ENCODE measurements at places on chromosomes 12 and 14.

- peak; percentile 12 for DNase-seq
Observed at GRCh38 chr14:80275208-80275850, 64.0 kb upstream of the DIO2 start.

GRCh38 chr14:58677996-58678395 is 40.2 kb downstream of the DACT1 start:
- no peak for DNase-seq

- DNase-seq, result peak; percentile 55
Observed at GRCh38 chr14:99996951-99997571, 68.2 kb upstream of the EVL start.

DNA sequence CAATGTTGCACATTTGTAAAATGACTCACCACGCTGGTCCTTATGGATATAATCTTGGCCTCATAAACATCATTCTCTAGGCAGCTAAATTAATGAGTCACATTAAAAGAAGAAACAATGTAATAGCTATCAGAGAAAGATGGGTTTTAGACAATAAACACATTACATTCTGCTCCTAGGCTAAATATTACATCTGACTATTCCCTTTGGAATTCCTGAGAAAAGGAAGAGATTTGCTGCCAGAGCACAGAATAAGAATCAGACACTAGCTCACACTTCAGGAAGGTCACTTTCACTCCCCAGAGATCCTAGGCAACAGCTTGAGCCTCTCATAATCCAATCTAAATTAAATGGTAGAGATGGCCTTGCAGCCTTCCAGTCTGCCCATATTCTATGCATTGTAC is 218.2 kb downstream of the PTPRO start:
- peak; percentile 55 for DNase-seq

- no peak for DNase-seq
Observed at GRCh38 chr14:94125659-94126418, 3.6 kb downstream of the IFI27L2 start.

DNA sequence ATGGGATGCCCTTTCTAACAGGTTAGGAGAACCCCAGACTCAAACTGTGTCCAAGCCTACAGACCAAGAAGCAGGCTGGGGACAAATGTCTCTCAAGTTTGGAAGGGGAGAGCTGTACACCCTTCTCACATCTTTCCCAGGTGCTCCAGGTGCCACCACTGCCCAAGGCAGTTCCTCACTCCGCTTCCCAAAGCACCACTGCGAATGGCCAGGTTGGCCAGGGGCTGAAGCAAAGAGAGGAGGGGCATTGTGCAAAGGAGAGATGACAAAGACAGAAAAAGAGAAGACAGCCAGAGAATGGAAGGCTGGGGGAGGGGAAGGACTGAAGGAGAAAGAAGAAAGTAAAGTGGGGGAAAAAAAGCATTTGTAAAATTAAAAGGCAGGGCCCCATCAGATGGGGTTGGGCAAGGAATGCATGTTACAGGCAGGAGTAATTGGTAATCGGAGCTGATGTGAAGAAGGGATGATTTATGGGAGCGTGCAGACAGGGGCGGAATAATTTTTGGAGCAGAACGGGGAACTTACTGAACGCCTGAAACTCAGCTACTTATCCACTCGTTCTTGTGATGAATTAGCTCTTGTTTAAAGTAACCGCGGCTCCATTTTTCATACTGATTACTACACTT is 165.8 kb downstream of the ESRRB start:
- no peak for DNase-seq

GRCh38 chr12:132836795-132837331 is 8.2 kb upstream of the GOLGA3 start:
- no peak for DNase-seq

GRCh38 chr12:12108441-12109058 is 37.8 kb downstream of the BCL2L14 start:
- DNase-seq, result peak; percentile 2

GRCh38 chr12:104410786-104411185 is 46.0 kb upstream of the CHST11 start:
- DNase-seq, result no peak

GRCh38 chr12:109632342-109632741 is 58.7 kb downstream of the MVK start:
- no peak for DNase-seq

DNA sequence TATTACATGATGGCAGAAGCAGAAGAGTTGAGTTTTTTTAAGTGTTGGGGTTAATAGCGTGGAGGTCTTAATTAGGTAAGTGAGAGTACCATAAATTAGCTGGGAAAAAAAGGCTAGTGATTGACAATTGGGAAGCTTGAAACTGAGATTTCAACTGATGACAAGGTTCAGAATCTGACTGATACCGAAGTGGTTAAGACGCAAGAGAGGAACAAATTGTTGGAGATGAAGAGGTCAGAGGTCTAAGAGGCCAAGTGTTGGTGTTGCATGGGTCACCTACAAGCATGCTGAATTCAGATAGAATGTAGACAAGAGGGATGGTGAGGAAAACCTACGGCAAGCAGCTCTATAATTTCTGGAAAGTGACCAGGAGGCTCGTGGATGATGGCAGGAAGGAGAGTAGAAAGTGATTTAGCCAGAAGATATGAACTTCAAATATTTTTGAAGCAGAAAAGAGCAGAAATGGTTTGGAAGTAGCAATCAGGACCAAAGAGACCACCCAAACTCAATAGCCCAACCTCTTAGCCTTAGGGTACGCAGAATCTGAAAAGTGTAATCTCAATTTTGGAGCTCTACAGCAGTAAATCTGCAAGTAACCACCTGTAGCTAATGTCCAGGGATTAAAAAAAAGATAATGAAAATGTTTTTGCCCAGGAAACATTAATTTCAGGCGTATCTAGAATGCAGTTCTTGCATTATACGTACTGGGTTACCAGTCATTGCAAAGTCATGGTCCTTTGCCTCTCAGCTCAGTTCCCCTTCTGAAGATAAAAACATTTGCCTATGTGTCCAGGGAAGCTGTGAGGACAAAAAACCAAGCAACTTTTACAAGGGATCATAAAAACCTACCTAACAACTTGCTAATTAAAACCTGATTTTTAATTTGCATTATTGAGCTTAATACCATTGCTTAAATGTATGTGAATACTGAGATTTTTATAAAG is 1.7 kb upstream of the TMPO start:
- no peak for DNase-seq

DNA sequence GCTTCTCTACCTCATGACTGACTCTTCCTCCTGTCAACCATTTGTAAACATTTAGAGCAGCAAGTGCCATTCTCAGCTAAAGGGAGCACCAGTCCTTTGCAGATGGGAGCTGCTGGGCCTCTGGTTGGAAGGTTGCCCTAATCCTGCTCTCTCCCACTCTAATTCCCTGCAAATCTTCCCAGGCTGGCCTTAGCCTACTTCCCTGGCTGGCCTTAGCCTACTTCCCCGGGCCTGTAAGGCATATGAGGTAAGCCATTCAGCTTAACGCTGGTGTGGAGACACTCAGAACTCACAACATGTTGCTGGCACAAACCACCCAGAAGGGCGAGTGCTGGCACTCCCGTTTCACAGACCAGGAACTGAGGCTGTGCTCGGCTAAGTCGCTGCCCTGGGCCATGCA is 69.0 kb downstream of the CPSF2 start:
- DNase-seq, result no peak

DNA sequence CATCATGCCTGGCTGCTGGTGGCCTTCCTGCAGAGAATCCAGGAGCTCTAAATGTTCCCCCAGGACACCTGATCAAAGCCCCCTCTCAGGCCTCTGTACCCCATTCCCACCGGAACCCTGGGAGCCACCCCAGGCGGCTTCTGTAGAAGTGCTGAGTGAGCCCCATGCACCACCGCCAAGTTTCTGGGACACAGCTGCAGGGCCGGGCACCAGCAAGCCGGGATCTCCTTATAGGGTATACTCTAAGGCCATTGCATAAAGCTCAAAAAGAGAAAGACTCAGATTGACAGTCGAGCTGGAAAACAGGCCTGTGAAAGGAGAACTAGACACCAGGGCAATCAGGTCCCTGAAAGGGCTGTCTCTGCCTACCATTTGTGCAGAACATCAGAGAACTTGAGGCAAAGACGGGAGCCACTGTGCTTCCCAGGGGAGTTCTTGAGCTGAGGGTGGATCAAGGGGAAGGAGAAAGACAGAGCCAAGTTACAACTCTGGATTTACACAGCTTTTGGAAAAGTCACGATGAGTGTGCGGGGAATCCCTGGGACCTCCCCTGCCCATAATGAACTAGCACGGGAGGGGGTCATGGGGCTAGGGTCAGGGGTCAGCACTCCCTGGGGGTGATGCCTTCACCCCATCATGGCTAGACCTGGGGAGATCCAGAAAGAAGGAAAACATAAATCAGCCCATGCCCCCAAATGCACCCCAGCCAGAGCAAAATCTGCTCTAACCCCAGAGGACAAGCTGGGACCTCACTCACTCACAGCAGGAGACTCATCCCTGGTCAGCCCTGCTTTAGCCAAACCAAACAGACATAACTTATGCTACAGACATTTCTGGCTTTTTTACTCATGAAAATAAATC is 51.1 kb downstream of the ITPK1 start:
- DNase-seq, result no peak

GRCh38 chr14:51334566-51334965 is 94.5 kb downstream of the TMX1 start:
- DNase-seq, result no peak

- DNase-seq, result peak; percentile 74
Observed at GRCh38 chr14:89667983-89668382, 250.9 kb upstream of the FOXN3 start.
